ENCODE measurements at places on chromosomes 7 and 10. TPM values are rescaled to one million over a fixed set of nuclear protein-coding genes. Genes with fewer than 3 reads are reported as not detected.

KLF14 gene
- not detected for total RNA-seq

GRCh38 chr10:5484205-5484604 lies 15.2 kb downstream of the CALML5 start:
- DNase-seq, result no peak

- no peak for DNase-seq
Observed at GRCh38 chr10:35555962-35556930, 48.9 kb upstream of the GJD4 start.

- DNase-seq, result no peak
Observed at GRCh38 chr10:113427811-113428558, 124.9 kb upstream of the HABP2 start.

GRCh38 chr7:51077316-51077986 lies 239.2 kb downstream of the COBL start:
- no peak for DNase-seq

DNA sequence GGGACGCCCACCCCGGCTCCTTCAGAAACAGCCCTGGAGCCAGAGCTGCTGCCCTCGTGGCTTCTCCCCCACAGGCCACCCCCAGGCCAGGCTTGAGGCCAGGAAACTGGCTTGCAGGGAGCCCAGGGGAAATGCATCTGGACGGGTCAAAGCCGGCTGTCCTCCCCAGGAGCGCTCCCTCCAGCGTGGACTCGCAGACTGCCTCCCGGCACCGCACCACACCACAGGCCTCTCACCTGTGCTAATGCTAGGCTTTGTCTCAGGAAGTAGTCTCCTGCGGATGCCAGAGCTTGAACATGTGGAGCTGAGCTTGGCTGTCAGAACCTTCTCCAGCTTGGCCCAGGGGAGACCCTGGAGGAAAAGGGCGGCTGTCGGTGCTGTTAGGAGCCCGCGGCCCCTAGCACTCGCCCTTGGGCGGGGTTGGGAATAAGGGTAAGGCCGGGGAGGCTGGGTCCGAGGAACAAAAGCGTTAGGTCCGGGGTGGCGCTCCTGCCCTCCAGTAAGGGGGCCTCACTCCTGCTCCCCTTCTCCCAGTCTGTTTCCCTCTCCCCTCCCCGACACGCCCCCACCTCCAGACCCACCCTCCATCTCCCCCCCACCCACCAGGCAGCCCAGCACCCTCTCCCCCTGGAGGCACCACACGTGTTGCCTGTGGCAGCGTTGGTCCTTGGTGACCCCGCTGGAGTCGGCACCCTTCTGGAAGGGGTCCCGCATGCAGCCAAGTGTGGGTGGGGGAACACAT lies 21.6 kb upstream of the DRGX start:
- DNase-seq, result no peak

GDF2 gene
- 0.16 TPM for total RNA-seq

CPA2 gene
- total RNA-seq, result not detected
